Motor neuron (in vitro differentiated cells): ENCODE measurements at places on chromosomes 1 and 21. TPM values are rescaled to one million over a fixed set of nuclear protein-coding genes. Genes with fewer than 3 reads are reported as not detected.
A peak's percentile ranks its signal among the peaks of the same experiment; 100 is the strongest.

The SIK1 gene
- 0.17 and 1.1 TPM in 2 replicates for total RNA-seq

GRCh38 chr1:111015222-111015621, 51.5 kb upstream of the LRIF1 start:
- ATAC-seq: no peak

DNA sequence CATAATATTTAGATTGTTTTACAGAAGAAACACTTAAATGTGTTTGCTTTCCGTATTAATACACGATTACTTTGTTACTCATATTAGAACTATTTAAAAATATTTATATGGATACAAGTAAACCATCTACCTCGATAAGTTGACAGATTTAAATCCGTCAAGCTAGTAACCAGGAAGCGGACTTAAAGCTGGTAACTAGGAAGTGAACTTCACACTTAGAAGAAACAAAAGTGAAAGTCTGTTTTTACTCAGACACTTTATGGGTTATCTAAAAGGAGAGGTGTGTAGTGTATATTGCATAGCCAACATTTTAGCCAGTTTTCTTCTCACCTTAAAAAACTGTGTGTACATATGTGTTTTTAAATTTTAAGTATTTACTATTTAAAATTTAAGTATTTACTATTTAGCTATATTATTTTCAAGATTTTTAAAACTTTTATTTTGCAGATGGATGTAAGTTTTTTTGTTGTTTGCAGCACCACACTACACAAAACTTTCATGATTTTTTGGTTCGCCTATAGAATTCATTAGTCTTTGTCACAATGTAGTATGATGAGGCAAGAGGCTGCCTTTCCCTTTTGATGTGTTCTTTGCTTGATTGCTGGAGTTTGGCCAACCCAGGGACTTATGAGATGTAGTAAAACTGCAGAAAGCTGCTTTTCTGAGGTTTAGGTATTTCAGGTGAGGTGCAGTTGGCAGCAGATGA, 2.7 kb downstream of the USP25 start:
- no peak for ATAC-seq

GRCh38 chr1:201300641-201301040, 17.3 kb downstream of the PKP1 start:
- no peak for ATAC-seq

The CFHR2 gene
- not detected in 2 replicates for total RNA-seq

GRCh38 chr1:154384650-154385489, 20.3 kb upstream of the IL6R start:
- no peak for ATAC-seq

GRCh38 chr1:47213230-47213963, 18.6 kb downstream of the TAL1 start:
- no peak for ATAC-seq

GRCh38 chr1:105664495-105664894, 1392.0 kb upstream of the PRMT6 start:
- ATAC-seq: no peak

DNA sequence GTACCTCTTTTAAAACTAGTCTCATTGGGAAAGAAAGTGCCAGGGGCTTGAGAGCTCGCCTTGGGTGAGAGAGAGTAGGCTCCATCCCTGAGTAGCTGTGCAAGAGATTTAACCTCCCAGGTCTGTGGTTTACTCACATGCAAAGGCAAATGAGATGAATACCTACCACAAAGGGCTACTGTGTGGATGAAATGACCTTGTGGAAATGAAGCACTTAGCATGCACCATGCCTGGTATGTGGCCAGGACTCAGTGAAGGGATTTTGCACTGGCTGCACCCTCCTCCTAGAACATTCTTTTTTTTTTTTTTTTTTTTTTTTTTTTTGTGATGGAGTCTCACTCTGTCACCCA, 120.3 kb downstream of the PROX1 start:
- ATAC-seq: peak; percentile 32

DNA sequence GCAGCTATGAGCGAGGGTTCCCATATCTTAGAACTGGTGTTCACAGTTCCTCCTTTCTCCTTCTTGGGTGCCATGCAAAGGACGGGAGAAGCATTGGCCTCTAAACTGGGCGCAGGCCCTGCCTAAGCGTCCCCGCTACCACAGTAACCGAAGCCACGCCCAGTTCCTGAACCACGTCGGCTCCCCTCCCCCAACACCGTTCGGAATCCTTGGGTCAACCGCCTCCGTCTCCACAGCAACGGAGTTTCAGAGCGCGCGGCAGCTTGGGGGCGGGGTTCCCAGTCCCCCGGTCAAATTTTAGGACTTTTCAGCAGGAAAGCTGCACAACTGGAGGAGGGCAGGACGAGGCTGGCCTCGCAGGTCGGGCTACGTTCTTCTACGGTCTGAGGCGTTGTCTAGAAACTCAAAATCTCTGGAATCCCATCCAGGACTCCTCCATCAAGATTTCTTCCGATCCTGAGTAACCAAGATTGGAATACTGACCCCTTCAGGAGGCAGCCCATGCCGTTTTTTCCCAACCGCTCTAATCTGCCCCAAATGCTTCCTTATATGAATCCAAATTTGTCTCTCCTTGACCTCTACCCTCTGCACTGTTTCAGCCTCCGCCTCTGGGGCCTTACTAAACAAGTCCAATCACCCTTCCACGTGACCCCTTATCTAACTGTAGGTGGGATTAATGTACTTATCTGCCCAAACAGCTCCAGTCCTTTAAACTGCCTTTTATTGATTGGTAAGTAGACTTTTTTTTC, at the start of gene SPAG17:
Gene SPAG17, minus strand, starts transcription at position 145 of the 749 bp plus-strand sequence. Its CDS starts 71 bp downstream, at position 74.
- ATAC-seq: peak; percentile 53

The NDUFV3 gene
- 26.7 and 27.3 TPM in 2 replicates for total RNA-seq

The PTPRC gene
- 1.3 and 2.2 TPM in 2 replicates for total RNA-seq

DNA sequence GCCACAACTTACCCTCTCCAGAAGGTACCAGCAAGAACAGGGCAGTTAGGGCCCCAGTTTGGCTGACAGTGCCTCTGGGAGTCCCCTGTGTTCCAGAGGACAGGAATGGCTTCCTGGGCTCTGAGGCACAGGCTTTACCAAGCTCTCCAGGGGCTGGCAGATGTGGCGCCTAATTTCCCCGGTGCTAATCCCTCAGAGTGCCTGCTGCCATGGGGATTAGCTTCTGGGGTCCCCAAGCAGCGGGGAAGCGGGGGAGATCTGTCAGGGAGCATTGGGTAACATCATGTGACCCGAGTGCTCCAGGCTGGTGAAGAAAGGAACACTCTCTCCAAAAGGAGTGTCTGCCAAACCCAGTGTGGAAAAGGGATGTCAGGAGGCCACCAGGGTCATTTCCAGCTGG, at the start of gene LACTBL1:
Gene LACTBL1, minus strand, starts transcription at position 107 of the 400 bp plus-strand sequence. CDS start 550 bp downstream, outside the sequence.
- no peak for ATAC-seq

- ATAC-seq: no peak
These were observed 5.8 kb upstream of the MPZL1 start for GRCh38 chr1:167716000-167716271.

DNA sequence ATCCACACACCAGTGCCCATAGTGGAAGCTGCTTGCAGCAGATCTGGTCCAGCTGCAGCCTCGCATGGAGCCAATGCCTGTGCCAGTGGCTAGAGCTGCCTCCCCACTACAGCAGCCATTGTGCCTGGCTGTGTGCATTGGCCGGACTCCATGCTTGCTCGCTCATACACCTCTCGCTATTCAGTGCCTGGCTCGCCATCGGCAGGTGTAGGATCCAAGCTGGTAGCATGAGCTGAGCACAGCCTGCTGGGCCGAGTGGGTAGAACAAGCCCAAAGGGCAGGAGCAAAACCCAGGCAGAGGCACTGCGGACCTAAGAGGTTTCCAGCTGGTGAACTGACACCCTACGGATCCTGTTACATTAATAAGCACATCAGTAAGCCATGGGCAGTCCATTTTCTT, 1184.1 kb downstream of the AMY1C start:
- ATAC-seq: no peak
